ENCODE measurements at places on chromosomes 7 and 10. TPM values are rescaled to one million over a fixed set of nuclear protein-coding genes. Genes with fewer than 3 reads are reported as not detected.

DNA sequence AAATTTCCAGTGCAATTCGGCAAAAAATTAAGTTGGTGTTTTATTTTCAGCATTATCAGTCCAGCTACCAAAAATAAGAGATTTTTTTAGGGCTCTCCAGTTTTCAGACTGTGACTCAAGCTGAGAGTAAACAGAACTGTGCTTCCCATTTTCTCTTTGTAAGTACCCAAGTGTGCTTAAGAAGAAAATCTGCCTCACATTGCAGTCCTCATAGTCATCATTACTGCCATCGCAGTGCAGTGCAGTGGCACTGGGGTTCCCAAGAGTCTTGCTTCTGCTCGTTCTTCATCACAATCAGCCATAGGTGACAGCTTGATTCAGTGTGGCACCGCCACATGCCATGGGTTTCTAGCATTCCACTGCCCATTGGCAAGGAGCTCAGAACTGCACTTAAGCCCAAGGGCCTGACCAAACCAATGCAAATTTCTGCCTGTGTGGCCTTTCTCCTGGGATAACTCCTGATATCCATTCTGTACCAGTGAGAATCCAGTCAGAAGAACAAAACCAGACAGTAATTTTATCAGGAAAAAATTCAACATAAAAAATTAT is 25.6 kb upstream of the ERCC6 start:
- H3K4me3 ChIP-seq, result no peak overlapping the region
- no peaks in the 10 kb centered on the region for H3K4me1 ChIP-seq
- no peak overlapping the region for H3K27ac ChIP-seq
- DNase-seq, result no peak
- H3K36me3 ChIP-seq, result no peaks in the 10 kb centered on the region

GRCh38 chr7:31314781-31315180 is 25.7 kb downstream of the NEUROD6 start:
- no peak overlapping the region for H3K27ac ChIP-seq
- no peaks in the 10 kb centered on the region for H3K36me3 ChIP-seq
- H3K4me1 ChIP-seq, result no peaks in the 10 kb centered on the region
- no peaks in the 10 kb centered on the region for H3K27me3 ChIP-seq
- no peak overlapping the region for H3K4me3 ChIP-seq

DNA sequence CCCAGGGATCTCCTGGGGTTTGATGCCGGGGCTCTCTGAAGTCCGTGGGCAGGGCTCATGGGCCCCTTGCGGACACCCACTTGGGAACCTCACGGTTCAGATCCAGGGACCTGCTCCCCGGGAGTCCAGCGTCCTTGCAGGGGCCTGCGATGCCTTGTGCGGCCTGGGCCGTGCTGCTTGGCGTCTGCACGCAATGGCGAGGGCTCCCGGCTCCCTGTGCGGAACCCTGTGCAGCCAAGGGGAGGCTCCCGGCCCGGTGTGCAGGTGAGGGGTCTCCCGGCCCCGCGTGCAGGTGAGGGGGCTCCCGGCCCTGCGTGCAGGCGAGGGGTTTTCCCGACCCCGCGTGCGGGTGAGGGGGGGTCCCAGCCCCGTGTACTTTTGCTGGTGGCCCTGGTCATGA is 146.7 kb downstream of the DNAJB6 start:
- H3K36me3 ChIP-seq, result no peaks in the 10 kb centered on the region
- H3K4me3 ChIP-seq, result no peak overlapping the region
- DNase-seq, result no peak
- H3K4me1 ChIP-seq, result no peaks in the 10 kb centered on the region

DNA sequence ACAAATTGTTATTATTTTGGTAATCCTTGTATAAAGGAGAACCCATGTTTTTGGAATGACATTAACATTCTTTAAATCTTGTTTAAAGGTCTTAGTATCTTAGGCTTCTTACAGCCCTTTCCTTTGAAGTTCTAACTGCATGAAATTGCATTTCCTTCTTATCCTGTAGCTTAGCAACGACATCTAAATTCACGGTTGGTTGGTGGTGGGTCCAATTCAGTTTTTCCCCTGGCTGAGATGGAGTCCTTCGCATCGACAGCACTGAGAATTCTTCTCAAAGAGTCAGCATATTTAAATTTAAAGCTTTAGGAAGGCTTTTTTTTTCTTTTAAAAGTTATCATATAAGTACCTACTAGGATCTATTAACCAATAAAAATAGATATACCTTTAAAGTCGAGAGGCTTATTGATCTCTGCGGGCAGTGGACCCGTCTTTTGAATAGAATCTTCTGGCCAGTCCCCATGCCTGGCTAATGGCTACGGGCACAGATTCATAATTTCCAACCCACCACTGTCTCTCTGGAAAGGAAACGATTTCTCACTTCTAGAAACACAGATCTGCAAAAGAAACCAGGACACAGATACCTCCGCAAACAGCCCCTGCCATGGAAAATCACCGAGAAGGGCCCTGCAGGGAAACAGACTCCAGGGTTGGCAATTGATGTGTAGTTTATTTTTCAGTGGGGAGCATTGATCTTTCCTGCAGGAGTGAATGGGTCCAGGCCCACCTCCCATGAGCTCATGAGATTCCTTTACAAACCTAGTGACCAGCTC is 63.4 kb downstream of the RAMP3 start:
- no peaks in the 10 kb centered on the region for H3K4me1 ChIP-seq
- H3K4me3 ChIP-seq, result no peak overlapping the region
- H3K27ac ChIP-seq, result no peak overlapping the region
- no peaks in the 10 kb centered on the region for H3K36me3 ChIP-seq
- no peak for DNase-seq

- H3K4me1 ChIP-seq, result peaks cover 23% of the 10 kb centered on the region
- peak overlapping the region; percentile 53 for H3K4me3 ChIP-seq
- peak; percentile 23 for DNase-seq
- H3K27ac ChIP-seq, result peak overlapping the region; percentile 81
- no peaks in the 10 kb centered on the region for H3K27me3 ChIP-seq
These were observed 40.2 kb downstream of the PDSS1 start for GRCh38 chr10:26737730-26738129.

- no peaks in the 10 kb centered on the region for H3K27me3 ChIP-seq
- no peak overlapping the region for H3K27ac ChIP-seq
These were observed 84.4 kb upstream of the NOBOX start for GRCh38 chr7:144487901-144488300.

GRCh38 chr7:81929386-81929785 is 159.5 kb upstream of the HGF start:
- H3K4me3 ChIP-seq, result no peak overlapping the region
- H3K27me3 ChIP-seq, result no peaks in the 10 kb centered on the region
- H3K36me3 ChIP-seq, result no peaks in the 10 kb centered on the region
- DNase-seq, result no peak
- no peaks in the 10 kb centered on the region for H3K4me1 ChIP-seq

DNA sequence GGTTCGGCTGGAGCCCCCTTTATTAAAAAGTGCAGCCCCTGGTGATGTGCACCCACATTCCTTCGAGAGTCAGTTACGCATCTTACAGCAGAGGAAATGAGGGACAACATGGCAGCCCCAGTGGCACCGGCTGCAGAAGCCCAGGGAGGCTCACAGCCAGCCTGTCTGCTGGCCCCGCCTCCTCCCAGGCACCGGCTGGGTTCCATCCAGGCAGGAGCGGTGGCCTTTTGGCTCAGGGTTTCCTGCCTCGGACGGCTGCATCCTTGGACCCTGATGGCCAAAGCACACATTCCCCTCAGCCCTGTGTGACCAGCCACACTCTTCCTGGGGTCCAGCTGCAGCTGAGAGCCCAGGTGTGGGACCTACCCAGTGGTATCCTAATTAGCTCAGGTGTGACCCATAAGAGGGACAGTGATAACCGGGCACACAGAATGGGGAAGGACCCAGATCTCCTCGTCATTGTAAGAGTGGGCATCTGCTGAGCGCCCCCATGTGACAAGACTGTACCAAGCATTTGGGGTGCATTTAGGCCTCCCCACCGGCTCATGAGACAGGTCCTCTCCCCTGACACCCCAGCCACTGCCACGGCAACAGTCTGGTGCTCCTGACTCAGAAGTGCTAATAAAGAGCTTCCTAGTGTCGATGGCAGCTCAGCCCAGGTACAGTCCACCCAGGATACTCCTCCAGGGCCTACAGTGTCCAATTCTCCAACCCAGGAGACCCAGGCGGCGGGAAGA is 63.3 kb upstream of the CHST15 start:
- no peak for DNase-seq
- H3K27ac ChIP-seq, result no peak overlapping the region
- H3K36me3 ChIP-seq, result no peaks in the 10 kb centered on the region
- H3K27me3 ChIP-seq, result no peaks in the 10 kb centered on the region
- no peak overlapping the region for H3K4me3 ChIP-seq
- peaks cover 18% of the 10 kb centered on the region for H3K4me1 ChIP-seq

DNA sequence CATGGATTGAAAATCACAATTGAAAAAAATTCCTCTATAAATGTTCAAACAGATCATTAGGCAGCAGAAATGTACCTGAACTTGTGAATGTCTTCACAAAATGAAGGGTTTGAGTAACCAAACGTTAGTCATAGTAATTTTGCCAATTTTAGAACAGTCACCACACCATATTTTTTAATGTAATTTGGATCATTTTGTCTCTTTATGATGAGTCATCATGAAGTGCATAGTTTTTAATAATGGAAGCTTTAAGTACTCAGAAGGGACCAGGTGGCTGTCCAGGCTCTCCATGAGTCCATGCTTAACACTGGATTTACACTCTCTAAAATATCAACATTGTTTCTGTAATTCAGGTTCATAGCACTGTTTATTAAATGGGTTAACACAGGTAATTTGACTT is 219.2 kb downstream of the ETV1 start:
- H3K36me3 ChIP-seq, result no peaks in the 10 kb centered on the region
- H3K27me3 ChIP-seq, result no peaks in the 10 kb centered on the region
- no peaks in the 10 kb centered on the region for H3K4me1 ChIP-seq
- DNase-seq, result no peak
- no peak overlapping the region for H3K4me3 ChIP-seq
- no peak overlapping the region for H3K27ac ChIP-seq

DNA sequence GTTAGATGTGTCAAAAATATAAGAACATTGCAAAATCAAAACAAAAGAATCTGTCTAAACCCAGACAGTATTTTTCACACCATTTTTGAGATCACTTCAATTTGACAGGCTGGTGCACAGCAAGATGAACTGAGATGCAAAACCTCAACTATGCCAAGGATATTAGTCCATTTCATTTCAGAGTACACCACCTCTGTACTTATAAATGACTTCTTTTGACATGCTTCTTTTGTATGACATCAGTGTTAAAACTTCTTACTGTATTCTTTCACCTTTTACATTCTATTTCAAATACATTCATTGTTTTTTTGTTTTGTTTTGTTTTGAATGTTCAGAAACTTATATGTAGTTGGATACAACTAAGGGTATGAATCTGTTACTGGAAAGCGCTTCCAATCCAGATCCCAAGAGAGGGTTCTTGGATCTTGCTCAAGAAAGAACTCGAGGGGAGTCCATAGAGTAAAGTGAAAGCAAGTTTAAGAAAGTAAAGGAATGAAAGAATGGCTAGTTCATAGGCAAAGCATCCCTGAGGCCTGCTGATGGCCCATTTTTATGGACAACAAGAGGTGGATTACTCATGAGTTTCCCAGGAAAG is 23.5 kb upstream of the GPR141 start:
- H3K27ac ChIP-seq, result no peak overlapping the region
- H3K36me3 ChIP-seq, result no peaks in the 10 kb centered on the region
- H3K27me3 ChIP-seq, result no peaks in the 10 kb centered on the region

- H3K36me3 ChIP-seq, result no peaks in the 10 kb centered on the region
- H3K27ac ChIP-seq, result no peak overlapping the region
- no peaks in the 10 kb centered on the region for H3K27me3 ChIP-seq
- no peaks in the 10 kb centered on the region for H3K4me1 ChIP-seq
- no peak overlapping the region for H3K4me3 ChIP-seq
These were observed 95.0 kb upstream of the SLC26A5 start for GRCh38 chr7:103541026-103541425.

DNA sequence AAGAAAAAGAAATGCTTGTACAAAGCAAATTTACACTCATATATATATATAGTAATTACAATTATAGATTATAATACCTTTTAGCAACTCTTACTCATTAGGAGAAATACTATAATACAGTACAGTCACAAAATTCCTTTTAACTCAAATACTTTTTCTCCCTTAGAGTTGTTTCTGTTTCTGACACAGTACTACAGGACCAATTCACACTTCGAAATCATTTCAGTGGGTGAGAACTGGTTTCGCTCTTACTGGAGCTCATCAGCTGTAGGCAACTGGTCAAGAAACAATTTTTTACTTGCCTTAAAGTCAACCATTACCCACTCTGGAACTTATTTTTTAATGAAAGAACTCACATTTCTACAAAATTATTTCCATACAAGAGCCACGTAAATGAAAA is 6.0 kb downstream of the CCDC186 start:
- H3K27me3 ChIP-seq, result no peaks in the 10 kb centered on the region
- no peak for DNase-seq
- H3K4me1 ChIP-seq, result peaks cover 20% of the 10 kb centered on the region
- H3K27ac ChIP-seq, result no peak overlapping the region
- no peak overlapping the region for H3K4me3 ChIP-seq

DNA sequence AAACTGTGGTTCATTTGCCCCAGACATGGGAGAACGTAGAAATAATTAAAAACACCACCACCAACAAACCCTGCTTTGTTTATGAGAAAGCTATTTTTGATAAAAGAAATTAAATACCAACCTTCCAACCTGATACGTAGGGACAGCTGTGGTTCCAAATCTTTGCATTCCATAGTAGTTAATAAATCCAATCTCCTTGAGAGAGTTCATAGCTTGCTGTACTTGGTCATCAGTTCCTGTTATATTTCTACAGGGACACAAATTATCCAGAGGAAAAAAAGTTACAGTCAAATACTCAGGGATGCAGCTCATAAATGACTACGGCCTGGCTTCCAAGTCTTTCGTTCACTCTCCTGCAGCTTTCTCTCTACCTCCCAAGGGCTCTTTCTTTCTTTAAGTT is 41.1 kb downstream of the PUS7 start:
- no peaks in the 10 kb centered on the region for H3K27me3 ChIP-seq
- H3K4me3 ChIP-seq, result no peak overlapping the region
- H3K27ac ChIP-seq, result no peak overlapping the region
- no peaks in the 10 kb centered on the region for H3K36me3 ChIP-seq
- DNase-seq, result no peak

- no peaks in the 10 kb centered on the region for H3K36me3 ChIP-seq
- peaks cover 5% of the 10 kb centered on the region for H3K27me3 ChIP-seq
- H3K27ac ChIP-seq, result no peak overlapping the region
- no peaks in the 10 kb centered on the region for H3K4me1 ChIP-seq
- DNase-seq, result no peak
These were observed 53.3 kb downstream of the C7orf25 start for GRCh38 chr7:42858570-42858969.

- no peak overlapping the region for H3K4me3 ChIP-seq
- peaks cover 13% of the 10 kb centered on the region for H3K4me1 ChIP-seq
- H3K36me3 ChIP-seq, result no peaks in the 10 kb centered on the region
These were observed 82.6 kb downstream of the PTPRE start for GRCh38 chr10:127989481-127990012.

GRCh38 chr7:424961-425793 is 94.5 kb downstream of the PDGFA start:
- no peaks in the 10 kb centered on the region for H3K36me3 ChIP-seq
- no peak for DNase-seq
- H3K4me3 ChIP-seq, result no peak overlapping the region
- H3K27me3 ChIP-seq, result no peaks in the 10 kb centered on the region
- H3K27ac ChIP-seq, result no peak overlapping the region

GRCh38 chr10:24344279-24344678 is 135.3 kb downstream of the KIAA1217 start:
- H3K27me3 ChIP-seq, result no peaks in the 10 kb centered on the region
- no peak for DNase-seq
- H3K36me3 ChIP-seq, result no peaks in the 10 kb centered on the region
- H3K27ac ChIP-seq, result no peak overlapping the region

The ZNF804B gene
- polyA plus RNA-seq, result not detected

The PIP gene
- not detected for polyA plus RNA-seq

The ZNF488 gene
- polyA plus RNA-seq, result not detected

The UTF1 gene
- polyA plus RNA-seq, result not detected

The FAM13C gene
- not detected for polyA plus RNA-seq

The TWIST1 gene
- polyA plus RNA-seq, result not detected

The DPYSL4 gene
- polyA plus RNA-seq, result not detected

The APBB1IP gene
- 56.0 TPM for polyA plus RNA-seq

The AGBL3 gene
- polyA plus RNA-seq, result 0.79 TPM

Data from CD4-positive, CD25-positive, alpha-beta regulatory T cell (primary cell).